ENCODE measurements at places on chromosomes 7 and 10.

DNA sequence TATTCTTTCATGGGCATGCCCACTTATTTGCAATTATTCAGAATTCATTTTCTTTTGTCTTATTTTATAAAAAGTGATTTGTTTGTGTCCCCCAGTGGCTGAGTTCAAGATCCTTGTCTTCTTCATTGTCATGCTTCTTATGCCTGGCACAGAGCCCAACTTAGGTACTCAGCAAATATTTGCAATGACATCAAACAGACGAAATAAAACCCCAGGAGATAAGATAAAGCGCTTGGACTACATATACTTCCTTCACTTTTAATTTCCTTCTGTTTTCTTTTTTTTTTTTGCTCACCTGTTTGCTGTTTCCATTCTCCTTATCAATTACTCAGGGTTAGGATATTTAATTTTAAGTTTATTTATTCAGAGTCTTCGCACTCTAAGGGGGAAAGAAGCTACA, 225.0 kb downstream of the SDHAF3 start:
- DNase-seq: no peak

DNA sequence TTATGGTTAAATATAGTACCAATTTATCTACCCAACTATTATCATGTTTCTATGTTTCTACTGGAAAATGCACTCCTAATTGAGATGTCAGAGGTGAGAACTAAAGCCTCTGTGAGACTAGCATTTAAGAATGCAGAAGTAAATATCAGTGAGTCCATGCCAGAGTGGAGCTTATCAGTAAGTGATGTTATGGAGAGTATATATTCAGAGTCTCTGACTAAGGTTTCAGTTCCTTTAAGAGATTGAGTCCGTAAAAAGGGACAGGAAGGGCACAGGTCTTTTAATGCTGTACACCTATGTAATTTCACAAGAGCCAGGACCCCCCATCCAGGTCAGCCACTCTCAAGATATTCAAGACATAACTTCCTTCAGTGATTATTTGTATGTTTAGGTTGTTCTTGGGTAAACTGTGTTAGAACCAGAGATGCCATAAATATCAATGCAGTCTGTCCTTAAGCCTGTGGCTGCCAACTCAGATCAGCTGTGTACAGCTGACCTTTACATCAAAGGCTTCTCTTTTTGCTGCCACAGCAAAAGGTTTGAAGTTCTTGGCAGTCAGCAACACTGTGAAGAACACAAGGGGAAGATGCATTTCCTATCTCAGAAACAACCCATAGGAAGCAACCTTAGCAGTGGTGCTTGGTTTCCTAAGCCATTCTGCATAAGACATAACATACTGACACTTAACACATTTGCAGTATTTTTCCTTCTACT, 244.8 kb downstream of the BICC1 start:
- DNase-seq: no peak

DNA sequence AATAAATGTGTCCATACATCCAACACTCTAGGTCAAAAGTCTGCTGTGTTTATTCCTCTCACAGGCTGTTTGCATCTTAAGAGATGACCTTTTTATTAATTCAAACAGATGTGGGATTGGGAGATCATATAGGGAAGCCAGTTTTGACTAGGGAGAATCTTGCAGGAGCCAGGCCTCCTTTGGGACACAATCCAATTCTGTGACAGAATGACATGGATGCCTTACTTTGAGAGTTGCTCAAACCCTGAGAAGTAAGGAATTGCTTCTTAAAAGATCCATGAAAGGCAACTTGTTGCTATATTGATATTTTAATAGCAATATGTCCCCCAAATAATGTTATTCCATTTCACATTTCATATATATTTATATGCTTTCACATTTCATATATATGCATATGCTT, 53.5 kb upstream of the CACNB2 start:
- DNase-seq: no peak

DNA sequence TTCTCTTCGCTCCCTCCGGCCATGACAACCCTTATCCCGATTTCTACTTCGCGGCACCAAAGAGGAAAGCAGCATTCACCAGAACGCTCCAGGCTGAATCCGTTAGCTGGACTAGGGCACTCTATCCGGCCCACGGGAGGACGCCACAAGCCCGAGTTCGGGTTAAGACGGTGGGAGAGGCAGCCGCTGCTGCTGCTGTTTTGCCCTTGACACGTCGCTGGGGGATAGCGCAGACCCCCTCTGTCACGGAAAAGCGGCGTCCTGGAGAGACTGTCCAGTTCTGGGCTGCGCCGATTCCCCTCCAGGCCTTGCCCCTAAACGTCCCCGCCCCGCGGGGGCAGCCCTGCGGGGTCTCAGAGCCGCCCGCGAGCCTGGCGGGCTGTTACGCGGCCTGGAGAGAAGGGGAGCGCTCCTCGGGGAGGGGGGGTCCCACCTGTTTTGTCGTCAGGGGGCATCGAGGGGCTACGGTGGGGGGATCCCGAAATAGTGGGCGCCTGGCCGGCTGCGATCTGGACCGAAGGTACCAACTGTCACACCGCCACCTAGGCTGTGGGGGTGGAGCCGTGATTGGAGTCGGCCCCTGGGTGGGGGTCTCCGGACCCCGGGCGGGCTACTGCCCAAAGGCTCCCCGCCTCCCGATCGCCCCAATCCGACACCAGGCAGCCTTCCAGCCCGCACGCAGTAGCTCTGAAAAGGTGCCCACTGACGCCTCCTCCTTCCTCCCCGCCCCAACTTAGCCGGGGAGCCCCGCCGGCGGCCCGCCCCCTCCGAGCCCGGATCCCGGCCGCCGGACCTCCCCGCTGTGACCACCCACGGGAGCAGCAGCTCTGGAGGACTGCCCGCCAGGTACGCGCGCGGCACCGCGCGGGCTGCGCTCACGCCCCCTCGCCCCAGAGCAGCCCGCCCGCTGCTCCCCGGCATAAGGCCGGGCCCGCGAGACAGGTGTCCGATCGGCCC, 772 bp downstream of the SGMS1 start:
- DNase-seq: peak; percentile 53

- peak; percentile 14 for DNase-seq
Observed at GRCh38 chr7:45978010-45978681, 57.1 kb upstream of the IGFBP3 start.

GRCh38 chr10:30553626-30554439, 75.7 kb downstream of the LYZL2 start:
- DNase-seq: peak; percentile 3

DNA sequence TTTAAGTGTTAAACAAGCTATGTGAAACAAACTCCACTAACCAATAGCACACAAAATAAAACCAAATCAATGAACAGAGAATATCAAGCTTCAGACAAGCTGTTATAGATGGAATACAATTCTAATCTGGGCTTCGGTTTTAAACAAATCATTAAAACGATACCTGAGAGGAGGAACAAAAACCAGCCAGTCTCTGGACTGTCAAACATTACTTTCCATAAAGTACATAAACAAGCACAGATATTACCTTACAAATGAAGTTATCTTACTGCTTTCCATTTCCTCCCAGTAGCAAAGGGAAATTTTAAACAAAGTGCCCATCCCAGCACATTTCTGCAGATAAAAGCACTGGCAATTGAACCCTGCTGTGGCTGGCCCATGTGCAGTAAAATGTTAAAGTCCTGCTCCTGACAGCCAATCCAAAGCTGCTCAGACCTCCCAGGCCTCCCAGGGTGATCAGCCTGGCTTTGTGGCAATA, 128.0 kb downstream of the NRCAM start:
- no peak for DNase-seq

DNA sequence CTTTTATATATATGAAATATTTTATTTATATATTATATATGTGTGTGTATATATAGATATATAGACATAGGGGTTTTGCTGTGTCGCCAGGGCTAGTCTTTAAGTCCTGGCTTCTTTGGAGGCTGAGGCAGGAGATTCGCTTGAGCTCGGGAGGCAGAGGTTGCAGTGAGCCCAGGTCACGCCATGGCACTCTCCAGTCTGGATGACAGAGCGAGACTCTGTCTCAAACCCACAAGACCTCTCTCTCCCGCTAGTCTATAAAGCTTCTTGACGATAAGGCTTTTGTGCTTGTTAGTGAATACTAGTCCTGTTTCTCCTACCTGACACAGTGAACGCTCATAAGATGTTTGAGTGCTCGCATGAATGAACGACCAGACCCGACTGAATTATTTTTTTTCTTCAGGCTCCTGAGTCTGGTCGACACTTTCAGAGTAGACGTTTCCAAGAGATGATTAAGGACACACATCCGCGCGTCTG, 577 bp upstream of the DDX21 start:
- no peak for DNase-seq

DNA sequence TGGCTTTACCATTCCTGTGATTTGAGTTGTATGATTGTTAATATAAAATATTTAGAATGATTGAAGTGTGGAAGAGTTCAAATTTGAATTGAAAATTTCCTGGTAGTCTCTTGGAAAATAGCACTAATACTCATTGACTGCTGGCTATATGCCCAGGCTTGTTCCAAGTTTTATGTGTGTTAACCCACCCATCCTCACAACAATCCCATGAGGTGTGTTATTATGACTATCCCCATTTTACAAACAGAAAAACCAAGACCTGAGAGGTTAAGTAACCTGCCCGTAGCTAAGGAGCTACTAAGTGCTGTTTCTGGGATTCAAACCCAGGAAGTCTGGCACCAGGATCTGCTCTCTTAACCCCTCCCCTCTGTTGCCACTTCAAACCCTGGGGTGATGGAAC, 213.9 kb downstream of the CREB5 start:
- DNase-seq: no peak

DNA sequence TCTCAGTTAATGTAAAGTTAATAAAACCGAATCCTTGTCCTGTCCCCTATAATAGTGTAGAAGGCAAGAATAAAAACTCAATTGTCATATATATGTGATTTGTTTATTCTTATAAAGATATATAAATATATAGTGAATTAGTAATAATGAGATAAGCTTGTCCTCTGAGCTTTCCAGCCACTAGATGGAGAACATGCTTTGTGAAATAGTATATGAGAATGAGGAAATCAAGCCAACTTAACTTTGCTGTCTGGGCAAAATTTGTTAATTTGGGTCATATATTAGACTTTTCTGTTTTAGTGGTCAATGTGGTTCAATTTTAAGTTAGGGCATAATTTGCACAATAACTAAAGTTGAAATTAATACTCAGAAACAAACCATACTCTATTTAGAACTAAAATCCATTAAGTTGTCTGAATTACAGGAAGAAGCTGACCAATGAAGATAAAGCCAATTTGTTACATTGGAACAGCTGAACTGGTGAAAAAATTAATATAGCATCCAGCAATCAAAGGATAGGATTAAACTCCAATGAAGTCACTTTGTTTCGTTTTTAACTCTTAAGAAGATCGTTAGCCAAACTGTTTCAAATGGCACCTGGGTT, 595.0 kb downstream of the ARL4A start:
- DNase-seq: no peak

DNA sequence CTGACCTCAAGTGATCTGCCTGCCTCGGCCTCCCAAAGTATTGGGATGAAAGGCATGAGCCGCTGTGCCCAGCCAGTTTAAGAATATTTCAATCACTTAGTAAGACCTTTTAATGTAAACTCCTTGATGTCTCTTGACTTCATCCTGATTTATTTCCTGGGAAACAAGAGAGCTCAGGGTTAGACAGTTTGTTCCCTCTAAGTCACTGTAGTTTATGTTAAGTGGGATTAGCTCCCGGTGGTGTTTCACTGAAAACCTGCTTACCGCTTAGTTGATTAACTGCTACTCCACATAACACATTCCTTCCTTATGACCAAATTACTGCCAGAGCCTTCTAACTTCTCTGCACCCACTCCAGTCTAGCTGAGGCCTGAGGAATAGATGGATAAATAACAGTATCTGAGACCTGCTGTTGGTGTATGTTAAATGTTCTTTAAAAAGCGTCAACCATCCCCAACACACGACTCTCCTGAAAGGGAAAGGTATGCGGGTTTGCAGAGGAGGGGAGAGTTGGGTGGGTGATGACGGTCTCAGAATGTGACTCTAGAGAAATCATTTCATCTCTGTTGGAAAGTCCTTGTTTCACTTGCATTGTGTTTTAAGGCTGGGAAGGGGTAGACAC, 48.7 kb downstream of the CREB3L2 start:
- DNase-seq: no peak

GRCh38 chr10:5116621-5117020, 22.4 kb downstream of the AKR1C3 start:
- no peak for DNase-seq

- no peak for DNase-seq
Observed at GRCh38 chr7:98334081-98334480, 52.6 kb downstream of the BRI3 start.

GRCh38 chr7:70334871-70335270, 736.6 kb downstream of the AUTS2 start:
- no peak for DNase-seq

GRCh38 chr10:14779001-14779651, 4.4 kb upstream of the FAM107B start:
- DNase-seq: no peak

DNA sequence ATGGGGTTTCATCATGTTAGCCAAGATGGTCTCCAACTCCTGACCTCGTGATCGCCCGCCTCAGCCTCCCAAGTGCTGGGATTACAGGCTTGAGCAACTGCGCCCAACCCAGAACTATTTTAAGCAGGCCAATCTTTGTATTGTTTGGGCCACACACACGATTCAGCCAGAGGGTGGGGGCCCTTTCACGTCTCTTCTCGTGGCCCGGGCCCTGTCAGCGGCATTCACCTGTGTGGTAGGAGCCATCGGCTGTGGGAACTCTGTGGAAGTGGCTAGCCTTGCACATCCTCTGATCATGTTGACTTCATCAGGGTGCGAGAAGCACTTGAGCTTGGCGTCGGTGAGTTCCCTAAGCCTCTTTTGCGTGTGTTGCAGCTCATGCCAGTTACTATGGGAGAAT, 16.9 kb downstream of the SUN1 start:
- DNase-seq: no peak

DNA sequence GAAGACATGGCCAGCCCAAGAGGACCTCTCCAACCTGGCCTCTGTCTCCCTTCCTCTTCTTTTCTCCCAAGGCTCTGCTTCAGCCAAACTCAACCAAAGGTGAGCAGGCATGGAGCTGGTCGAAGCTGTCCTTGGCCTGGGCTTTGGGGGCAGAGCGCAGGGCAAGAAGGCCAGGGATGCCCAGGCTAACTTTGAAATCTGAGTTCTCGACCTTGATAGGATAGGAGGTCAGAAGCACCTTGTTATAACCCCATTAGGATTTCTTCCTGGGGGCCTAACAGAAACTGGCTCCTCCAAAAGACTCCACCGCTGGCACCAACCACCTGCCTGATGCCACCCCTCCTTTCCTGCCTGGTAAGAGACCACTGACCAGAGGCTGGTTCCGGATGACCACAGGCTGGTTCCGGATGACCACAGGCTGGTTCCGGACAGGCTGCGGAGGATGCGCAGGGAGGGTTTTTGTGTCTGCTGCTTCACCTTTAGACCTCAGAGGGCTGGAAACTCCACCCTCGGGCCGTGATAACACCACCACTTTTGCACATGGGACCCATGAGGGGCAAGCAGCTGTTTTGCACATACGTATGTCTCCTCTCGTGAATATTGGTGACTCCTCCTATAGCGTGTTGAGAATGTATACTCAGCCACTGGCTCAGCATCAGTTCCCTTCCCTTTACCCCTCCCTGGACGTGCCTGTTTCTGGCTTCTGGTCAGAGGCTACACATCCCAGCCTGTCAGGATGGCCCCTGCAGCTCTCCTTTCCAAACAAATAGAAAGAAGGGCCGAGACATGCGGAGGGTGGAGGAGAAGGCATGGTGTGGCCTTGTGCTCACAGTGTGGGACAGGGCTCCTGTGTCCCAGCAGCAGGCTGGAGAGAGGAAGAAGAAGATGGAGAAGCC, 140.1 kb downstream of the DNAJB6 start:
- no peak for DNase-seq

Data from occipital lobe (tissue), 3 donors.